ENCODE measurements at places on chromosomes 3 and 15.

- peak; percentile 60 for DNase-seq
Observed at GRCh38 chr3:136733317-136733833, 18.8 kb downstream of the STAG1 start.

DNA sequence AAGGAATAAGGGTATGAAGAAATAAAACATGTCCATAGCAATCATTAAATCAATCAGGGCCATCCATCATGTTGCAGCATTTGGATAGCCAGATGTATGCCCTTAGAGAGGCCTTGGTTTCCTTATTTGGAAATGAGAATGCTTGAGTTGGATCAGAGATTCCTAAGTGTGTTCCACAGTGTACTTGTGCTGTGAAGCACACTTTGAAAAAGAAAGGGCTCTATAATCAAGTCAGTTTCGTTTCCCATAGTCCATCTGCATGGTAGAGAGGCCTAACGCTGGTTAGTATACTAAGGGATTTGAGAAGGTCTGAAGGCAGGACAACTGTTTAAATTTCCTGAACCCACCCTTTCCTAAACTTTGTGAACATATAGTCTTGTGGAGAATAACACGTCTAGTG lies 30.9 kb downstream of the RBMS3 start:
- no peak for DNase-seq

DNA sequence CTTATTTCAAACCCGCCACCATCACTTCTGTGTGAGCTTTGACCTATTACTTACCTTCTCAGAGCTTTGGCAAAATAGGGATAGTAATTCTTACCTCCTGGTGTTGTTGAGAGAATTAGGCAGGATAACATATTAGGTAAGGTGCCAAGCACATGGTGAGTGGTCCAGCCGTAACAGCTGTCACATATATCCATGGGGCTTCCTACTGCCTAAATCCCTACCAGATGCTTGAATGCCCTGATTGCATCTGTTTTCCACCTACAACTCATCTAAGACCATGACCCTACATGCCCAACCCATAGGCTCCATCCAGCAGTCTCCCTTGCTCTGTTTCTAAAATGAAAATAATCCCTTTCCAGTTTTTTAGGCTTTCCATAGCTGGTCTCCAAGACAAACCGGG lies 162.3 kb upstream of the NR2E3 start:
- no peak for DNase-seq

DNA sequence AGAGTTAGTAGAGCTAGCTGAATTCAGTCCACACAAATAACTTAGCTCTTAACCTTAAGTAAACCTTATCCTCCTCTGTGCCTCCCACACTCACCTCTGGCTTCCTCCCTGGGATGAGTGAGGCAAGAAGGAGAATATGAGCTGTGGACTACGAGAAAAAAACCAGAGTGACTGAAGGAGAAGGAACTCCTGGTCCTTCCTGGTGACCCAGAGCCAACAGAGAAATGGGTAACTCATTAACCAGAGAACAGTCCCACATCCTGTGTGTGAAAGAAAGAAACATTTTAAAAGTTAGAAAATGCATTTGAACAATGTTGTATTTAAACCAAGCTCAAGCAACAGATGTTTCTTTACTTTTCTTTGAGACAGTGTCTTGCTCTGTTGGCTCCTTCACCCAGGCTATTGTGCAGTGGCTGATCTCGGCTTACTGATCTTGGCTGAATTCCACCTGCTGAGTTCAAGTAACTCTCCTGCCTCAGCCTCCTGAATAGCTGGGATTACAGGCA lies 27.5 kb upstream of the FAM81A start:
- DNase-seq: no peak

GRCh38 chr3:39140341-39140971 lies 12.9 kb downstream of the CSRNP1 start:
- DNase-seq: no peak

DNA sequence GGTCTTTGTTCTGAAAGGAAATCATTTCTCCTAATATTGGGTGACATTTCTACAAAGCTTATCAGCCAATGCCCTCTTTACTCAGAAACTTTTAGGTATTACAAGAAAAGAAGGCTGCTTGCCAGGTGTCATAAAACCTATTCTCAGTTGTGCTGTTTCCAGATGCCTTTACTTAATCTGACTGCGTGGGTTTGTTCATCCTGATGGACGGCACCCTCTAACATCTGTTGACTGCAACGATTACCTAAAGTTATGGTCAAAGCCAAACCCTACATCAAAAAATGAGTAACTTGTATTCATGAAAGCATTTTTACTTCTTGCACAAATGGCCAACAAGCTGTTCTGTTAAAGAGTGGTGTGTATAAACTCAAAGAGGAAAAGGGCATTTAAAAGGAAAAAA lies 207.7 kb upstream of the PDZRN3 start:
- peak; percentile 28 for DNase-seq

DNA sequence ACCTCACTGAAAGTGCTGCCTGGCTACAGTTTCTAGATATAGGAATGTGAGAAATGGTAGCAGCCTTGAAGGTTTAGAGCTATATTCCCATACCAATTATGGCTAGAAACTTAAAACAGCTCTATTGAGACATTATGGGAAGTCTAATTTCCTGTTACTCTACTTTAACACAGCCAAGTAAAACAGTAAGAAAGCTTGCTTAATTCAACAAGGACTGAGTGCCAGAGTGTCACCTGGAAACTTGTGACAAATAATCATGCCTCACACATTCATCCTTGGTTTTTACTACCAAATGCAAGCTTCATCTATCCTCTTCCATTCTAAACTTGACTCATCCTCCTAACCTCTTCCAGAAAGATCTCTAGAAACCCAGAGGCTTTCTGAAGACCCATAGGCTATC lies 41.7 kb downstream of the UBE3A start:
- DNase-seq: no peak

DNA sequence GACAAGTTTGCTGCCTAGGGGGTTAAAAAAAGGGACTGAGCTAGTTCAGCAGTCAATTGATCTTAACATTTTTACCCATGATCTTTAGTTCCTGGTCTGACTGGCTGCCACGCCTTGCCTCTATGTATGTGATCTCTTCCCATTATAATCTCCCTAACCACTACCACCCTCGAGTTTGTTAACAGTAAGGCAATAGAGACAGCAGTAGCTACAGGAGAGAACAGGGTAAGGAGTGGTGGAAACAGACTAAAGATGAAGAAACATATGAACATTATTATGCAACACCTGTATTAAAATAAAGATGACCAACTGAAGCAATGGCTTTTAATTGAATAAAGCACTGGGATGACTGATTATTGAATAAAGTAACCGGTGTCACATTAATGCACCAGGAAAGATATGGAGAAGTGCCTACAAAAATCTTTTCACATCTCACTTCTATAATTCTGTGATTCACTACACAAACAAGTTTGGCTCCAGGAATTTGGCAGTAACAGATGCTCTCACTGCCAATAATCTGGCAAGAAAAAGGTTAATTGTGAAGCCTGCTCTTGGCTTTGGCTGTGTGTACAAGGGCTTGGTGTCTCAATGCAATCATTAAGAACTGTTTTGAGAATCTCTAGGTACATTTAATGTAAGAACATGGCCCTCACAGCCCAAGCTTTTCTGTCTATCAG lies 95.7 kb downstream of the HHLA2 start:
- DNase-seq: peak; percentile 42

DNA sequence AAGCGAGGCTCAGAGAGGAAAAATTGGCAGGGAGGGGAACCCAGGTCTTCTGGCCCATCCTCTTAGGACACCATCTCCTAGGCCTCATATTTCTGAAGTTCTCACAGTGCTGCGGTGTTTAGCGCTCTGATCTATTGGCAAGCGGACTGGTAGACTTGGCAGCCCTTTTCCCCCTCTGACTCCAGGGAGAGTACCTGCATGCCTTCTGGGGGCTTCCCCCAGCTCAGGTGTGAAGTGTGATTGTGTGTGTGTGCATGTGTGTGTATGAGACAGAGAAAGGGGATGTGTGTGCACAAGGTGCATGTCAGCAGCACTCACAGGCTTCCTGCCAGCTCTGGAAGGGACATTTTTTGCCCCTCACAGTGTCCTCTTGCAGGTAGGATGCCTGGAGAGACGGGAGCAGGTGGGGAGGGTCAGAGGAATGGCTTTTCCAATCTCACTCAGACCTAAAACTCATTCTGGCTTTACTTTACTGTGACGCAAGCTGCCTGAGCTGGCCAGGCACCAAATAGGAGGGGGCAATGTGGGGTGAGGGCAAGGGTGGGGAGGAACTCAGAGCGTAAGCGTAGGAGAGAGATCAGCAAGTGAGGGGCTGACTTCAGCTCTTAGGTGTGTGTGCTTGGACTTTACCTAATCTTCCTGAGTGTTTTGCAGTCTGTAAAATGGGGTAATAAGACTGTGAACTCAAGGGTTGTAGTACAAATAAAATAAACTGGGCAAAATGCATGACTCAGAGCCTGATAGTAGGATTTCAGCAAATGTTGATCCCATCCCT lies 4.0 kb upstream of the IL17RE start:
- DNase-seq: no peak

DNA sequence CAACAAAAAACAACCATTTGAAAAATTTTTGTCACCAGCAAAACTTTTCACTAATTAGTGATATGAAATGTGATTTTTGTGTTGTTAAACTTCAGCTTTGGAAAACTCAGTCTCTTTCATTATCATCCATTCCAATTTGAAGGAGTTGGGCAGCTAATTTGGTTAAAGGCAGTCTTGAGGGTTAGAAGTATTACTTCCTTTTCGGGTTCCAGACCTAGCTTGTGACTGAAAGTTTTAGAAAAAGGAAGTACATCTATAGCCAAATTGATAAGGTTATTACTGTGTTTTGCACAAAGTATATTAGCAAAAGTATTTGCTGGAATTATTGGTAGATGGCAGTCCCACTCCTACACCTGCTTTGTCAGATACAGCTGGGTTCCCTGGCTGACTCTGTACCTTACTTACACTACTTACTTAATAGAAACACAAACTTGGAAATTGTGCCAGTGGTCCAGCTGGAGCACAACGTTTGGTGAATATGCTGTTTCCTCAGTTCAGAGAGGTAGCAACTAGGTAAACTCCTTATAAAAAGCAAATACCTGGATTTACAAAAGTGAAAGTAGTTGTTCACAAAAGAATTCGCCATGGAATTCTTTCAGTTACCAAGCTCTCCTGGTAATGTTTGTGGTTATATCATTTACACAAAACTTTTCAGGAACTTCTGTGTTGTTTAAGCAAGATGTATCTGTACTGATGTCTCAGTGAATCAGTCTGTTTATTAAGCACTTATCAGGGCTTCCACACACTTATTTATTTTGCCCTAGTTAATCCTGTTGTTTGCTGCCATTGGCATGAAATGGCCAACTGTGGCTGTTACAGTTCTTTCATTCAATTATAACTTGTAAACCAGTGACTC lies 31.6 kb downstream of the TIPARP start:
- no peak for DNase-seq

- peak; percentile 34 for DNase-seq
Observed at GRCh38 chr15:37931868-37932267, 2.6 kb upstream of the TMCO5A start.

DNA sequence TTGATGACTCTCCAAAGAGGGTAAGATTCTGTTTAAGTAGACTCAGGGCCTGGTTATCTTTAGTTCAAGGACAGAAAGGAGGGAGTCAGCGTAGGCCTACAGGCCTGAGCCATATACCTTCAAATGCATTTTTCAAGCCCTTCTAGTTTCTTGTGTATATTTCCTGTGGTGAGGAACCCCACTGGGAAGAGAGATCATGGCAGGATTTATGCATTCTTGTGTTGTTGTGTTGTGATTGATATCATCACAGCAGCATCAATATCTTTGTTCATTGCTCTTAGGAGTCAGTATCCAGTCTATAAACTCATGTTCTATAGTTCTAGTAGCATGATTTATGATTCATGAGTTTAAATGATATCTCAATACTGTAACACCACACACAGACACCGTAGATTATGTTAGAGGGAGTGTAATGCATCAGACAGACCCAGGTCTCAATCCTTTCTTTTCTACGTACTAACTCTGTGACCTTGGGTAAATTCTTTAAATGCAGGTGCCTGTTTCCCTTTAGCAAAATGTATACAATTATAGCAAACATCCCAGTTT lies 427.5 kb downstream of the PDCD6IP start:
- no peak for DNase-seq

GRCh38 chr15:25805031-25805430 lies 58.1 kb downstream of the ATP10A start:
- DNase-seq: peak; percentile 48

DNA sequence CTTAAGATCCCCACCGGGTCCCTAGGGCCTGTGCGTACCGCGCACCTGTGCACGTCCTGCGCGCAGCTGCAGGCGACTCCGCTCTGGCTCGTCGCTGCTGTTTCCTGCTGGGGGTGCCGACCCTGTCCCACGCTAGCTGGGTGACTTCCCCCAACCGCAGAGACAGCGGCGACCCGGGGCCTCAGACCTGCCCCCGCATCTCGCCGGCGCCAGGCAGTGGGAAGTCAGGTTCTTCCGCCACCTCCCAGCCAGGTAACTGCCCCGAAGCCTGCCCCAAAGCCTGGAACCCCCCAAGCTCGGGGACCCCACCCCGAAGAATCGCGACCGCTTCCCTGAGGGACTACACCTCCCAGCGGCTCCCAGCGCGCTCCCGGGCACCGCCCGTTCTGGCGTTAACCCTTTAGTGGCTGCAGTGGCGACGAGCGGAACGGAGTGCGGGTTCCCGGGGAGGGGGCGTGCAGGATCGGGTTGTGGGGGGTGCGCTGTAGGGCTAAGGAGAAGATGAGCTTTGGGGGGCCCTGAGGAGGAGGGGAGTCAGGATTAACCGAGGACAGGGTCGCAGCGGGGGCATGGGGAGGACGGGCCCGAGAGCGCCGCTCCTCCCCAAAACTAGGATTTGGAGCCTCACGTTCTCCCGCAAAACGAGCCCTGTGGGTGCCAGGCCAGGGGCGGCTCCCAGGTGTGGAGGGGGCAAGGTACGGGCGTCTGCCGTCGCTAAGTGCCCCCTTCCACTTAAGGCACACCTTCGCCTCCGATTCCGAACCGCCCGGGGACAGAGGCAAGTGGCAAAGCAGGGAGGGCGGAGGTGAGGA lies 589 bp downstream of the NEIL1 start:
- DNase-seq: no peak

GRCh38 chr15:83561661-83562060 lies 92.3 kb upstream of the ADAMTSL3 start:
- DNase-seq: no peak

All from AG10803 (cell line).